ENCODE measurements at places on chromosomes 16 and 17.

DNA sequence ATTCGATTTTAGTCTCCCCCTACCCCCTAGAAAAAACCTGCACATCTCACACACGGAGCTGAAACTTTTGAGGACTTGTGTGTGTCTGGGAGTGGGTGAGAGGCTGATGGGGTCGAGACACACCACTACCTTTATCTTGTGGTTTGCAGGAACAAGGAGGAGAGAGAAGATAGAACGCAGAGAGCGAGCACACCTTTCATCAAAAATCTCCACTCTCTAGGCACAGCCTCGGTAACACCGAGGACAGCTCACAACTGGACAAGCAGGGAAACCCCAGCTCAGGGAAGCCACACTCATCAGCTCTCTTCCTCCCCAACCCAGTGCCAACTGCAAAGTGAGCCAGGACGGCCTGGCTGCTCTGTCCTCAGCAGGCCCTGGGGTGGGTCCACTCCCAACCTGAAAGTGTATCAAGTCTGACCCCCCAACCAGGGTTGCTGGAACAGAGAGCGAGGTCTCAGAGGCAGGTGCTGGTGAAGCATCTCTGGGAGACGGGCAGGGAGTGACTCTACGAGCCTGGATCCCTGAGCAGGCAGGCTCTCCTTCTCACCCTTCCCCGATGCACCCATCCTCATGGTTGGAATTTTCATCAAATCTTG, 5.2 kb upstream of the GHDC start:
- no peak for DNase-seq

DNA sequence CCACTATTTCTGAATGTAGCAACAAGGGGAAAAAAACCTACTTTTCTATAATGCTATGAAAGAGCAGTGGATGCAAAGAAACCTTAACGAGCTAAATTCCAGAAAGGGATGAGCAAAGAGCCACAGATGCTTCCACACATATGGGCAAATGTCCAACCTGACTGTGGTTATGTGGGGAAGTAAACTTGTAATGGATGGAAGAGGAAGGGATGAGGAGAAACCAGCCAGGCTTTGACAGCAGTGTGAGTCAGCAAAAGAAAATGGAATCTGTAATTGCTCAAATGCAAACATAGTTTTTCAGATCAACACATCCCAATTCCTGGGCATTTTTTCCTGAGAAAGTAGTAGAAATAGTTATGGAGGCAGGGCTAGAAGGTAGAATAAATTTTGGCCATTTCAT, 204.8 kb upstream of the CPHXL start:
- no peak for DNase-seq

DNA sequence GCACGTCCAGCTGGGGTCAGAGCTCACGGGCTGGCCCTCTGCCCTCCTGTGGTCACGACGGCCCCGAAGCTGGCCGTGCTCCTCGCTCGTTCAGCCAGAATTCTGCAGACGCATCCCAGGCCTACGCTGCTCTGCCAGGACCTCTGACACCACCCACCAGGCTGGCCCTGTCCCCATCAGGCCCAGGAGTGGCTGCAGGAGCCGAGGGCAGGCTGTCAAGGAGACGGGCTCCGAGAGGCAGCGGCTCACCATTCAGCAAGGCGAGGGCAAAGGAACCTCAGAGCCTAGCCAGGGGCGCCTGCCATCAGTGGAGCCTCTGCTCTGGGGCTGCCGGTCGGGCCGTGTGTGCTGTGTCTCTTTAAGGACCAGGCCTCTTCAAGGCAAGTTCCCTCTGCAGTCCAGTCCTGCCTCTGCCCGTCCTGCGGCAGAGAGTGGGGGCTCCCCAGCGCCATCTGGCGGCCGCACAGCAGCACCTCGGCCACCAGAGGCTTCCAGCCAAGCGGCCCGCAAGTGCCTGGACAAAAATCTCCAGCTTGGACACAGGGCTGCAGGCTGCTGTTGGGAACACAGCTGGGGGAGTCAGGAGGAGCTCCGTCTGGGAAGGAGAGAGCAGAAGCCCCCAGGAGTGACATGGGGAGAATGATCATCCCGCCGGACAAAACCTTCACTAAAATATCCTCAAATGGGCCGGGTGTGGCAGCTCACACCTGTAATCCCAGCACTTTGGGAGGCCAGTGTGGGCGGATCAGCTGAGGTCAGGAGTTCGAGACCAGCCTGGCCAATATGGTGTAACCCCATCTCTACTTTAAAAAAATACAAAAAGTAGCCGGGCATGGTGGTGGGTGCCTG, 7.4 kb upstream of the ABR start:
- DNase-seq = peak; percentile 72

GRCh38 chr17:33832262-33832661, 422.8 kb upstream of the CCL2 start:
- no peak for DNase-seq

DNA sequence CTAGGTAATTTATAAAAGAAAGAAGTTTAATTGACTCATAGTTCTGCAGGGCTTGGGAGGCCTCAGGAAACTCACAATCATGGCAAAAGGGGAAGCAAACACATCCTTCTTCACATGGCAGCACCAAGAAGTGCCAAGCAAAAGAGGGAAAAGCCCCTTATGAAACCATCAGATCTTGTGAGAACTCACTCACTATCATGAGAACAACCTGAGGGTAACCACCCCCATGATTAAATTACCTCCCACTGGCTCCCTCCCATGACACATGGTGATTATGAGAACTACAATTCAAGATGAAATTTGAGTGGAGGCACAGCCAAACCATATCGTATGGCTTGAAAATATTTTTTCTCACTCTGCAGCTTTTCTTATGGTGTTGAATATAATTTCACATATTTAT, 151.7 kb downstream of the ANKFN1 start:
- no peak for DNase-seq

DNA sequence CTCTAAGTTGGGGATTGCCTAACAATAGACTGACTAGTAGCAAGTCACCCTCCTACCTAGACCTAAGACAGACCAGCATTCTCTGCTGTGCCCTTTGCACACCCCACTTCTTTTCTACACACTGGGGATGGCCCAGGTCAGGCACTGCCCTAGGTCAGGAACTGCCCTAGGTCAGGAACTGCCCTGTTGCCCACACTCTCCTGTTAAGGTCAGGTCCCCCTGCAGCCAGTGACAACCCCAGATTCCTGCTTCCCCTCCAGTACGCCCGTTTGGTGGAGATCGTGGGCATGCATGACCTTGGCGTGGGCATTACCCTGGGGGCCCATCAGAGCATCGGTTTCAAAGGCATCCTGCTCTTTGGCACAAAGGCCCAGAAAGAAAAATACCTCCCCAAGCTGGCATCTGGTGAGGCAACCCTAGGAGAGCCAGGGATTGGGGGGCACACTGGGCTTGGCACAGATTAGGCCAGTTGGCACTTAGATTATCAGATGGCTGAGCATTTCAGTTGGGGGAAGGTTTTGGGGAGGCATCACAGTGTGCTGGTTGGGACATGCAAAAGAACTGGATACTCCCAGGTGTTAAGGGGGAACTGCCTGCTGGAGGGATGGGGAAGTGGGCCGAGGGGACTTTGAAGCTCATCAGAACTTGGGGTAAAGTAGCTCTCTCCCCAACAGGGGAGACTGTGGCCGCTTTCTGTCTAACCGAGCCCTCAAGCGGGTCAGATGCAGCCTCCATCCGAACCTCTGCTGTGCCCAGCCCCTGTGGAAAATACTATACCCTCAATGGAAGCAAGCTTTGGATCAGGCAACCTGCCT, 1.7 kb downstream of the ACADVL start:
- no peak for DNase-seq

- peak; percentile 8 for DNase-seq
Measured at GRCh38 chr16:4247460-4247784, 5.5 kb upstream of the SRL start.

- no peak for DNase-seq
Measured at GRCh38 chr16:29663016-29663806, at the start of gene SPN. SPN (plus strand) TSS chr16:29663247; CDS start chr16:29663729, 482 bp downstream.

DNA sequence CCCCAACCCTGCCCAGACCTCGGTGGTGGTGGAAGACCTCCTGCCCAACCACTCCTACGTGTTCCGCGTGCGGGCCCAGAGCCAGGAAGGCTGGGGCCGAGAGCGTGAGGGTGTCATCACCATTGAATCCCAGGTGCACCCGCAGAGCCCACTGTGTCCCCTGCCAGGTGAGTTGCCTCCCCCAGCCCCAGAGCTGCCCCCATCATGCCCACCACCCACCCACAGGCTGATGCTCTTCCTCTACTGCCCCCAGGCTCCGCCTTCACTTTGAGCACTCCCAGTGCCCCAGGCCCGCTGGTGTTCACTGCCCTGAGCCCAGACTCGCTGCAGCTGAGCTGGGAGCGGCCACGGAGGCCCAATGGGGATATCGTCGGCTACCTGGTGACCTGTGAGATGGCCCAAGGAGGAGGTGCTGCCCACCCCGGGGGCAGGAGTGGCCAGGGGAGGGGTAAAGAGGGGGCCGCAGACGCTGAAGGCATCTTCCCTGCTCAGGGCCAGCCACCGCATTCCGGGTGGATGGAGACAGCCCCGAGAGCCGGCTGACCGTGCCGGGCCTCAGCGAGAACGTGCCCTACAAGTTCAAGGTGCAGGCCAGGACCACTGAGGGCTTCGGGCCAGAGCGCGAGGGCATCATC, 8.4 kb downstream of the GALK1 start:
- DNase-seq = no peak

- peak; percentile 66 for DNase-seq
Measured at GRCh38 chr16:77290451-77291115, 91.4 kb downstream of the SYCE1L start.

DNA sequence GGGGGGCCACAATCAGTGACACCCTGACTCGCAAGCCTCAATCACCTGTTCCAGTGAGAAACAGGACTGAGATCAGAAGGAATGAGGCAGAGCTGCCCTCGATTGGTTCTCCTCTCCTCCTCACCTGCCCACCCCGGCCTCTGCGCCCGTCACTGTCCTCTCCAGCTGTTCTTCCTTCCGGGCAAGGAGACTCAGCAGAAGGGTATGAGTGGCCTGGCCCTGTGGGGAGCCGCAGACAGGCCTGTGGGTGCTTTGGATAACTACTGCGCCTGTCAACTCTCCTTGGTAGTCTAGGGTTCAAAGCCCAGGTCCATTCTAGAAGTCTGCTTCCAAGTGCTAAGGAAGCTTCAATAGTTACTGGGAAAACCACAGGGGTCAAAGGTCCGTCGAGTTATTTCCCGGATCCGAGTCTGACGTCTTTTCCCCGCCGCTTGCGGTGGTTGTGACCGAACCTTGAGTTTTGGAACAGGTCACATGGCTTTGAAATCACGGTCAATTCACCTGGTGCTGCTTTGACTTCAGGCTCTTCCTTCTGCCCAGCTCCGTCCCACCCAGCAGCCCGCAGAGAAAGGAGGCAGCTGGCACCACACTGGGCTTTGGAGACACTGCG, 8.3 kb downstream of the CARD14 start:
- DNase-seq = no peak

- DNase-seq = peak; percentile 95
Measured at GRCh38 chr16:27426423-27427408, 24.7 kb downstream of the IL21R start.

- no peak for DNase-seq
Measured at GRCh38 chr16:14522671-14523070, 107.4 kb downstream of the PARN start.

- DNase-seq = peak; percentile 64
Measured at GRCh38 chr16:57590654-57591085, 37.8 kb upstream of the ADGRG1 start.

- DNase-seq = peak; percentile 64
Measured at GRCh38 chr16:25257470-25257955, at the start of gene ZKSCAN2. ZKSCAN2 (minus strand) TSS chr16:25257845; CDS start chr16:25257127, 718 bp downstream.

DNA sequence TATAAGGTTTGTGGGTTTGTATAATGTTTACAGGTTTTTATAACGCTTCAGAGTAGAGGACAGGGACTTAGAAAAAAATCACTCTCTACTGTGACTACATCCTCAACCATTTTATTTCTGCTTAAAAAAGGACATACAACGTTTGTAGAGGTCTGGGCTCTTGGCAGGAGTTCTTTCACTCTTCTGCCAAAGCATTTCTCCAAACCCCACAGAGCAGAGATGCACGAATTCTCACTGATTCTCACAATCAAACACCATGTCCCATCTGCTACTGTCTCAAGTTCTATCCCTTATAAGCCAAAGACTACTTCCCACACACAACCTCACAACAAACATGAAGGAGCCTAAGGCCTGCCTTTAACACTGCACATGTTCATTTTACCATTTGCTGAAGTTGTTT, 7.0 kb upstream of the ANKFY1 start:
- DNase-seq = no peak

DNA sequence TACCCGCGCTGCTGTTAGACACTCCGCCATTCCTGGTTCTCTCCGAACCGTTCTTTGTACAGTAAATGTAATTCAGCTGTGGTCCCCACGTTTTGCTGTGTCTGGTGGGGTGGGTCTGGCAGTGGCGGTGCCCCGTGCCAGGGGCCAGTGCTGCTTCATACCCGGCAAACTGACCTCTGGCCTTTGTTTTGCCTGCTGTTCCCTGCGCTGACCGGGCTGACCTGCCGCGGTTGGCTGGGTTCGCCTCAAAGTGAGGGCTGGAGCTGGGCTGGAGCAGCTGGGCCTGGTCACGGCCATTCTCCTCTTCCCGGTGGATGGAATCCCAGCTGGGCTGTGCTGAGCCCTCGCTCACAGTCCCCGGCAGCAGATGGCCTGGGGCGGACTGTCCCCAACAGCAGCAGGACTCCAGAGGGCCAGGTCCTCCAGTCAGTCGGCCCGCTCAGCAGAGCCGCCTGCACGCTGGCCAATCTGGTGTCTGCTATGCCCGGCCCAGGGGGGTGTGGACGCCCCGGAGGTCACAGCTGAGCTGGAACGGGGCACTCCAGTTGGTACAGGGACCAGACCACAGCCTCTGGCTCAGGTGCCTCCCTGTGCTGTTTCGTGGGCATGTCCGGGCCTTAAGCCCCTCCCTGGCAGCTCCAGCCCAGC, 1.5 kb upstream of the WFIKKN1 start:
- DNase-seq = no peak

DNA sequence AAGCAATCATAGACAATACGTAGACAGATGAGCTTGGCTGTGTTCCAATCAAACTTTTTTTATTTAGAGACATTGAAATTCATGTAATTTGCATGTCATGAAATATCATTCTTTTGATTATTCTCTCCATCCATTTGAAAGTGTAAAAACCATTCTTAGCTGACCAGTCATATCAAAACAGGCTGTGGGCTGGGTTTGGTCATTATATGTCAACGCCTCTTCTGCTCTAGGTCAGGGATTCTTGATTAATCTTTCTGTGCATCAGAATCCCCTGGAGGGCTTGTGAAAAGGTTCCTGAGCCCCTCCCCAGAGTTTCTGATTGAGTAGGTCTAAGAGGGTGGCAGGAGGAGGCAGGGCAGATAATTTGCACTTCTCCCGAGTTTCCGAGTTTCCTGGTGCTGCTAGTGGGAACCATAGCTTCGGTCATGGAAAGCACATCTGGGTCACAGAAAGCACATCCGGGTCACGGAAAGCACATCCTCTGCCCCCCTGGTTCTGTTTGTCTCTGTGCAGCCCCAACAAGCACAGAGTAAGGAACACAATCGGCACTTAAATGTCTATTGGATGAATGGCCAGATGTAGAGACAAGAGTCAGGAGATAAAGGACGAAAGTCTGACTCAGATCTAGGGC, 16.4 kb downstream of the PIMREG start:
- DNase-seq = no peak

GRCh38 chr16:25018972-25019617, 3.9 kb upstream of the ARHGAP17 start:
- no peak for DNase-seq

GRCh38 chr17:60381958-60382357, 10.0 kb downstream of the USP32 start:
- DNase-seq = no peak

Data from kidney glomerular epithelial cell (primary cell).